ENCODE measurements at places on chromosomes 11 and 22.

- no peak for DNase-seq
Observed at GRCh38 chr11:113331441-113331840, 17.1 kb downstream of the TTC12 start.

DNA sequence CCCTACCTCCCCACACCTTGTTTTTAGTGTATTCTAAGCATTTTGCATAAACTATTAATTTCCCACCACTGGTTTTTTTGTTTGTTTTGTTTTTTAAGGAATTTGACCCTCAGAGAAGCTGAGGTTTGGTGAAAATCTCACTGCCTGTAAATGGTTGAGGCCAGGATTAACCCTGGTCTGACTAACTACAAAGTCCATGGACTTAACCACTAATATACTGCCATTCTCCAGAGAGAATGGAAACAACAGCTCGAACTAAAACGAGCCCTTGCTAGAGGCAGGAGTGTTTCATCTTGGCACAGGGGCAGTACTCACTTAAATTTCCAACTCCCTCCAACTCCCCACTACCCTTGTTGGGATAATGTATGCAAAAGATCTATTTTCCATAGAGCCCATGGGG, 3.0 kb downstream of the CTNND1 start:
- DNase-seq, result no peak

DNA sequence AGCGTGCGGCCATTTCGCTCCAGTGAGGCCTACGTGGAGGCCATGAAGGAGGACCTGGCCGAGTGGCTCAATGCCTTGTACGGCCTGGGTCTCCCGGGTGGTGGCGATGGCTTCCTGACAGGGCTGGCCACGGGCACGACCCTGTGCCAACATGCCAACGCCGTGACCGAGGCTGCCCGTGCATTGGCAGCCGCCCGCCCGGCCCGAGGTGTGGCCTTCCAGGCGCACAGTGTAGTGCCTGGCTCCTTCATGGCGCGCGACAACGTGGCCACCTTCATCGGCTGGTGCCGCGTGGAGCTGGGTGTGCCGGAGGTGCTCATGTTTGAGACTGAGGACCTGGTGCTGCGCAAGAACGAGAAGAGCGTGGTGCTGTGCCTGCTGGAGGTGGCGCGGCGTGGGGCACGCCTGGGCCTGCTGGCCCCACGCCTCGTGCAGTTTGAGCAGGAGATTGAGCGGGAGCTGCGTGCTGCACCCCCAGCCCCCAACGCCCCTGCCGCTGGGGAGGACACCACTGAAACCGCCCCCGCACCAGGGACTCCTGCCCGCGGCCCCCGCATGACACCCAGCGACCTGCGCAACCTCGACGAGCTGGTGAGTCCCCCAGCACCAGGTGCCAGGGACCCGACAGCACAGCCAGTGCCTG, 1.8 kb downstream of the GAS2L1 start:
- DNase-seq, result no peak

DNA sequence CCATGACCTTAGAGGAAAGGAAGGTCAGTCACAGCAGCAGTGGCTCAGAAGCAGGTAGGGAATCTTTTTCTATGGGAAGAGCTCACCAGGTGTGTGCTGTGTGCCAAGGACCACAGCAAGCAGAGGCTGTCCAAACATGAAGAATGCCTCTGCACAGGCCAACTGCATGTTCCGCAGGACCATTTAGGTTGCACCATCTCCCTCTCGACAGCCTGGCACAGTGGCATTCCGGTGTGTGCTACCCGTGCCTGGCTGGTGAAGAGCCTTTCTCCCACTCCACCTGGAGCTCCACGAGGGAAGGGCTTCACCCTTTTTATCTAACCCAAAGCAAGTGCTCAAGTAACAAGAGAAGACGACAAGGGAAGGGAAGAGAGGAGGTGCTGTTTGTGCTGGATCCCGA, 76.5 kb downstream of the PACSIN2 start:
- DNase-seq, result no peak

- no peak for DNase-seq
Observed at GRCh38 chr11:108069947-108070346, 51.4 kb upstream of the ACAT1 start.

DNA sequence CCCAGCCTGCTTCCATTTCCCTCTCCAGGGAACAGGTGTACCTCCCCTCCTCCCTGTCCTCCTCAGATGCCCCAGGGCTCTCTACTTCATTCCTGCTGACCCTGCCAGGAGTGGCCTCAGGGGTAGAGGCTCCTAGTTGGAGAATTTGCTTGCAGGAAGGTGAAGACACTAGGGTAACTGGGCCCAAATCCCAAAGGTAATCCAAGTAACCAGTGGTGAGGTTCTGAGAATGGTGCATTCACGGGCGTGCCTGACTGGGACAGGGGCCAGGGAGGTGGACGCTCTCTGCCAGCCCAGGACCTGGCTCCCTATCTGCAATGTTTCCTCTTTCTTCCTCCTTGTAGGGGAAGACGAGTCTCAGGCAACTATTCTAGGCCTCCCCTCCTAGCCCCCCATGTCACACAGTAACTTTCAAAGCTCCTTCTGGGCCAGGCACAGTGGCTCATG, 2.9 kb downstream of the SLC35C1 start:
- DNase-seq, result no peak
